ENCODE measurements at places on chromosomes 4 and X. TPM values are rescaled to one million over a fixed set of nuclear protein-coding genes. Genes with fewer than 3 reads are reported as not detected.

DNA sequence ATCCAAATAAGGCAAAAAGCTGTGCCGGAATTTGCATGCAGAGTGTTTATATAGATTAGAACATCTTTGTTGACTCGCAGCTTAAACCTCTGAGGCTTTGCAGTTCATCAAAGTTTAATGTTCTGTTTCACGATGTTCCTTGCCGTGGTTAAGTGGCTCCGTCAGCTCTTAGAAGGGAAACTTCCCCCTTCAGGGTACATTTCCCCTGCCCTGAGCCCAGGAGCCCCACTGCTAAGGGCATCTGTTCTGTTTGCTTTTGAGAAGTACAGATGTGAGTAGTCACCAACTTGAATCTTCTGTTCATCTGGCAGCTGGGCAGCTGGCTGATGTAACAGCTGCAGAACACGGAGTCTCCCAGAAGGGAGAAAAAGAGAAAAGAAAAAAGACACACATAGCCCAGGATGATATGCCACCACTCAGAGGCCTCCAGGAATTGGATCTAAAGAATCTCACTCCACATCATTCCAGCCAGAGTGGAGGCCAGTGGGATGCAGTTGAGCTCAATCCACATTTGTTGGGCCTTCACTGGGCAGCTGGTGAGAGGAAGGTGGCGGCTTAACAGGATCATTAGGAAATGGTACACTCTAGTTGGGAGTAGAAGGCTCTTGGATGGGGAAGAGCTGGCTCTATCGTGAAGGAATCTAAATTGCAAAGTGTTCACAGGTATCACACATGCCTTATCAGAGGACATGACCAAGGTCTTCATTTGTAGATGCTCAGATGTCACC is 178.7 kb upstream of the RBPJ start:
- no peak for DNase-seq

DNA sequence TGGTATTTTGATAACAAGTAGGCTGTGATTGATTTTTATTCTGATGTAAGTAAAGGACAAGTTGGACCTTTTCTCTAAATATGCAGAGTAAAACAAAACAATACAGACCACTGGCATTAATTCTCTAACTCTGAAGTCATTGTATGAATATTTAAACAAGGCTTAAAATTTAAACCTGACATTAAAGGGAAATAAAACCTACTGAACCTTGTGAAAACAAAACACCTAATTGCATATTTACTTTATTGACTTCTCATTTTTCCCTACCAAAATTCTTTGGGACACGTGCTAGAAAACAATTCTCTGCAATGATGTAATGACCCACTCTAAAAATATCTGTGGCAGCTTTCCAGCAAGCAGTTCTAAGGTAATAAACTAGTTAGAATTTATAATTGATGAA is 369.7 kb upstream of the TRAM1L1 start:
- DNase-seq, result no peak

- no peak for DNase-seq
These were observed 68.8 kb downstream of the RTL5 start for GRCh38 chrX:72062916-72063315.

GRCh38 chrX:8201896-8202331 is 30.8 kb upstream of the VCX2 start:
- no peak for DNase-seq

DNA sequence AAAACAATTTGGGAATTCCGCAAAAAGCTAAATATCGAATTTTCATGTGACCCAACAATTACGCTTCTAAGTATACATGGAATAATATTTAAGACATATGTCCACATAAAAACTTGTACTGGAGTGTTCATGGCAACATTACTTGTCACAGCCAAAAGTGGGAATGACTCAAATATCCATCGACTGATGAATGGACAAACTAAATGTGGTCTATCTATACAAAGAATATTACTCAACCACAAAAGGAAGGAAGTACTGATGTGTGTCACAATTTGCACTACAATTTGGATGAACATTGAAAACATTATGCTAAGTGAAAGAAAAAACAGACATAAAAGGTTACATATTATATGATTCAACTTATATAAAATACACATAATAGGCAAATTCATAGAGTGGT is 71.9 kb downstream of the AFF2 start:
- DNase-seq, result no peak

GRCh38 chrX:48578661-48579128 is 4.4 kb downstream of the RBM3 start:
- DNase-seq, result no peak

IL2 gene
- not detected for total RNA-seq

DNA sequence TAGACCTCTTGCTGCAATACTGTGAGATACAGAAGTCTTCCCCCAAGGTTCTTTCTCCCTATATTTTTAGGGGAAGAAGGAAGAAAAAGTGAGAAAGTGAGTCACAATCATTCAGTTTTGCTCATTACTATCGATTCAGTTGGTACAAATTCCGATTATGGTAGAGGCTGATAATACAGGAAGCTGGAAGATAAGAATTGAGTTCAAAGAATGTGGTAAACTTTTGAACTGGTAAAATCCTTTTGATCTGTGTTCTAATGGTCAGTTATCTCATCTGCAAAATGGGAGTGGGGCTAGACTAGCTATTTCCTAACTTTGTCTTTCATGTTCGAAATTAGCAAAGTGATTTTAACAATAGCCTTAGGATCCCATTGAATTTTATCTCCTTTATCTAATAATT is 101.4 kb upstream of the FAT1 start:
- no peak for DNase-seq

RTL5 gene
- 0.30 TPM for total RNA-seq

- no peak for DNase-seq
These were observed 159.9 kb downstream of the PCDH7 start for GRCh38 chr4:30879855-30880598.

STS gene
- 0.52 TPM for total RNA-seq

- no peak for DNase-seq
These were observed 90.4 kb upstream of the PCDH10 start for GRCh38 chr4:133058701-133059100.

- DNase-seq, result no peak
These were observed 607.8 kb downstream of the FSTL5 start for GRCh38 chr4:161555689-161556660.

DNA sequence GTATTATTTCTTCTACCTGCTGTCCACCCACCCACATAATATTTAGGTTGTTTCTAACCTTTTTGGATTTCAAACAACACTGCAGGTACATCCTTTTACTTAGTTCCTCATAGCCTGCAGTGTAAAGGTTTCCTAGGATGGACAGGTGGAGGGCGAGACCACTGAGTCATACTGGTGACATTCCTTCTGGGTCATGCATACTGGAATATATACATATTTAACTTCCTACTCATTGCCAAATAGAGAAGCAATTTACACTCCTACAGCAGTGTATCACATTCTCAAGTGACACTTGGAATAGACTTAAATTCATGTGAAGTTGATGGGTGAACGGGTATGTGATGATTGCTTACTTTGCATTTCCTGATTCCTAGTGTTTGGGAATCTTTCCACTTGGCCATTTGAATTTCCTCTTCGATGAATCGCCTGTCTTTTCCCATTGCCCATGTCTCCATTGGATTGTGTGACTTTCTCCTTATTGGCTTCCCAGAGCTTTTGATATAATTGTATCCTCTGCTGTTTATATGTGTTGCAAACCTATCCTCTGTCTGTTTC is 8.2 kb upstream of the PPP2R2C start:
- DNase-seq, result no peak

DNA sequence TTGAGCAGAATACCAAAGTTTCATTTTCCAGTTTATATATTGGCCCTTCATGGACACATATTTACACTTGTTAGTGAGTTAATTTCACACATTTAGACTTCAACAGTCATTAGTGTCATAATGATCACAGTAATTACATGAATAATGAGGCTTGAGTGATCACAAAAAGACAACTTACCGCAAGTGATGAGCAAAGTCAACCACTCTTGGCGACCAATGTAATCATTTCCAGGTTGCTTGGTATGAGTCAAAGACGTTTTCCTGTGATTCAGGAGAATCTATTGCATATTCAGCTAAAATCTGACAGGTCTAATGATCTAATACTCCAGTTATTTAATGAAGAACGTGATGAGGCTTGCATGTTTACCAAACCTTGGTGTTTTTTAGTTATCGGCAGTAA is 407.9 kb upstream of the TENM3 start:
- DNase-seq, result no peak
